ENCODE measurements at places on chromosomes 13 and 19. TPM values are rescaled to one million over a fixed set of nuclear protein-coding genes. Genes with fewer than 3 reads are reported as not detected.
A peak's percentile ranks its signal among the peaks of the same experiment; 100 is the strongest.

GRCh38 chr19:47447470-47448359 lies 24.0 kb downstream of the SLC8A2 start:
- DNase-seq: peak; percentile 90
- H3K36me3 ChIP-seq: peaks cover 3% of the 10 kb centered on the region
- peaks cover 44% of the 10 kb centered on the region for H3K4me1 ChIP-seq
- H3K4me3 ChIP-seq: peak overlapping the region; percentile 1

DNA sequence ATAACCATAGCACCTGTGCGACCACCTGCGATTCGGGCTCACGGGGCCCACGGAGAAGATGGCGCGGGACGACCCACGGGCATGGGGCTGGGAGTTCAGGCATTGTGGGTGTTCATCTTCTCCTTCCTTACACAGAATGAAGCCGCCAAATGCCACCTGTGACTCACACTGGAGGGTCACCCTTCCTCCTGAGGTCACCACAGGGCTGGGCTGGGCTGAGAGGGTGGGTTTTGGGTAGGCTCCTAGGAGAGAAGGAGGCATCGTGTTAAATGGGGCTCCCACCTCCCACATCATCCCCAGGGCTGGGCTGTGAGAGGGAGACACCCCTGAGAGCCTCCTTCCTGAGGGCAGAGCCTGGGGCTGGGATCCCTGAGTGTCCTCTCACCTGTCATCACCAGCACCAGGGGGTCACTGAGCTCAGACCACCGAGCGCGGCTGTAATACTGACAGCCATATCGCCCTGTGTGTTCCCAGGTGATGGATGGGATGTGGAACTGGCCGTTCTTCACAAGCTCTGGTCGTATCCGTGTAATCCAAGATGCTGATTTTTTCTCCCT lies 1.4 kb downstream of the LILRB2 start:
- H3K4me3 ChIP-seq: no peak overlapping the region
- H3K4me1 ChIP-seq: peaks cover 2% of the 10 kb centered on the region
- no peaks in the 10 kb centered on the region for H3K36me3 ChIP-seq
- no peak overlapping the region for H3K27ac ChIP-seq
- DNase-seq: no peak
- H3K27me3 ChIP-seq: peaks cover 40% of the 10 kb centered on the region

- no peak for DNase-seq
- no peak overlapping the region for H3K27ac ChIP-seq
- H3K36me3 ChIP-seq: no peaks in the 10 kb centered on the region
- no peaks in the 10 kb centered on the region for H3K4me1 ChIP-seq
- no peak overlapping the region for H3K4me3 ChIP-seq
- H3K27me3 ChIP-seq: no peaks in the 10 kb centered on the region
Measured at GRCh38 chr19:31119951-31120690, 229.1 kb downstream of the TSHZ3 start.

- H3K27ac ChIP-seq: peak overlapping the region; percentile 75
- peak overlapping the region; percentile 83 for H3K4me3 ChIP-seq
- peaks cover 28% of the 10 kb centered on the region for H3K4me1 ChIP-seq
- peaks cover 19% of the 10 kb centered on the region for H3K36me3 ChIP-seq
Measured at GRCh38 chr19:55581145-55581822, 636 bp upstream of the ZNF579 start.

The SOX1 gene
- total RNA-seq: not detected

Data from activated CD4-positive, alpha-beta T cell treated with anti-CD3 and anti-CD28 coated beads for 36 hours (primary cell).